ENCODE measurements at places on chromosomes 6 and 20.

- no peak for DNase-seq
These were observed 135.6 kb upstream of the RUNX2 start for GRCh38 chr6:45192556-45192955.

GRCh38 chr20:43955750-43956191 is 41.1 kb downstream of the TOX2 start:
- no peak for DNase-seq

DNA sequence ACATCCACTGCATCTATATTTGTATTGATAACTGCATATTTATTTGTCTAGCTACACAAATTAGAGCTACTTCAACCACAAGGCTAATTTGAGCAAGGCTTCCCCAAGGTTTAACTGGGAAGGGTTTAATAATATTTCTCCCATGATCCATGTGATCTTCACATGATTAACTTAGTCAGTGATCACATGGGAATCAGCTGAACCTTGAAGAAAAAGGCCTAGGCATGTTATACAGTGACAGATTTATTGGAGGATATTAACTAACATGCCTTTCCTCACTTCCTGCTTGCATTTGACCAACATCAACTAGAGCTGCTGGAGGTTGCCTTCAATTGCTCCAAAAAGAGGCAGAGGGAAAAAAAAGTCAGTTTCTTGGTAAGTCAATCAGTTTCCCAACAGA is 417.0 kb downstream of the HAO1 start:
- DNase-seq = no peak

DNA sequence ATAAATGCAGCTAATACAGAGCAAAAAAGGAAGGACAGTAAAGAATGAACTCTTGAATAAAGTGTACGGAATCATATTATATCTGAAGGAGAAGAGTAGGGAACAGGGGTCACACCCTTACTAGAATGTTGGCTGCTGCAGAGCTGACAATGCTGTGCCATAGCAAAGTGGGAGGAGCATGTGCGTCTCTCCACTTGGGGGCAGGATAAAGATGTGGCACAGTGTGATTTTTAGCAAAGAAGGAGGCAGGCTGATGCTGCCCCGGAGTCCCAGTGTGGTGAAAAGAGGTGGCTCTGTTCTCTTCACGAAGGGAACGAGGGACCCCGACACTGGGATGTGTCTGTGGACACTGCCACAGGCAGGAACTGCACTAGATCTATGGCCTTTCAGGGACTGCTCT is 67.5 kb downstream of the INSM1 start:
- DNase-seq = peak; percentile 9

DNA sequence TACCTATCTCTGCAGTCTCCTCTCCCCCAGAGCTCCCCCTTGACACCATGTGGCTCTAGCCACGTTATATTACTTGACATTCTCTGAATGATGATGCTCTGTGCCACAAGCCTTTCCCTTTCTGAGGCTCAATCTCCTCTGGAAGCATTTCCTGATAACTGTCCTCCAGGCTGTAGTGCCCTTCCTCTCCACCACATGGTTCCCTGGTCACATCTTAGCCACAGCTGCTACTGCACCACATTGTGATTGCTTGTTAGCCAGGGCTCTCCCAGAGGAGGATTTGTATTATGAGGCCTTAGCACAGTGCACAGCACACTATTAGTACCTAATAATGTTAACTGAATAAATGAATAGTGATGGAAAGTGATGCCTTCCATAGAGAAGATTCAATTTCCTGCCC is 63.9 kb upstream of the RCAN2 start:
- DNase-seq = no peak

- DNase-seq = no peak
These were observed 387.8 kb downstream of the SMOC2 start for GRCh38 chr6:168828800-168829199.

DNA sequence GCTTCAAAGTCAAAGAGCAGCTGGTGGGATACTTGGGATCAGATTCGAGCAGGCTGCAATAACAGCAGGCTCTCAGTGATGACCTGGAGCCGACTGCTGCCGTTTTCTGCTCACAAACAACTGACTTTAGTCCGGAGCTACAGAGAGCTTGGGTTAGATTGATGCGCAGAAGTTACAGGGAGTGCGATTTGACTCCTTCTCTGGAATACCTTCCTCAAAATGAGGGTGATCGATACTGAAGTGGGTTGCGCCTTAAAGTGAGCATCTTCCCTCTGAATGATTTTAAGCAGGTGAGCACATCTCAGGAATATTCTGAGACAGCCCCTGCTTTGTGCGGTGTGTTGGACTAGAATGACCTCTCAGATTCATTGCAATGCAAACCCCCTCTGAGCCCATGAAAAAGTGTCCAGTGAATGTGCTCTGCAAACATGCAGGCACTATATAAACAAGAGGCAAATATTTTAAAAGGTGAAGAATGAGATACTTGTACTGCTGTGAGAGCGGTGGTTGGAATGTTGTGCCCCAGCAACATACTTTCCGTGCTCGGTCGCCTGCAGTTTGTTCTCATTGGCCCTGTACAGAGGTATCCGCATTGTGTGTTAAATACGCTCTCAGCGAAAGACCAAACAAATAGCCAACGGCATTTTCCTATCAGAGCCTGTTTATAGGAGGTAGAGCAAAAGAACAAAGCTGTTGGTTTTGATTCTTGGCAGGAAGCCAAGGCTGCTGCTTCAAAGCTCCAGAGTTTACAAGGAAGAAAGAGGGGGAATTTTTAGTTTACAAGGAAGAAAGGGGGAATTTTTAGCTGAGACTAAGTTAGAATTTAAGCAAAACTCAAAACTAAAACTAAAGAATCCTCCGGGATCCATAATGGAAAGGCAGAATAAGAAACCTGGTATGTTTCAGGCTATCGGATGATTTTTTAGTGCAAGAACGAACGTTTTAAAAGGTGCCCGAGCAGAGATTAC is 67.7 kb downstream of the PHACTR2 start:
- no peak for DNase-seq

- DNase-seq = no peak
These were observed 139.4 kb downstream of the ID4 start for GRCh38 chr6:19976411-19977129.

DNA sequence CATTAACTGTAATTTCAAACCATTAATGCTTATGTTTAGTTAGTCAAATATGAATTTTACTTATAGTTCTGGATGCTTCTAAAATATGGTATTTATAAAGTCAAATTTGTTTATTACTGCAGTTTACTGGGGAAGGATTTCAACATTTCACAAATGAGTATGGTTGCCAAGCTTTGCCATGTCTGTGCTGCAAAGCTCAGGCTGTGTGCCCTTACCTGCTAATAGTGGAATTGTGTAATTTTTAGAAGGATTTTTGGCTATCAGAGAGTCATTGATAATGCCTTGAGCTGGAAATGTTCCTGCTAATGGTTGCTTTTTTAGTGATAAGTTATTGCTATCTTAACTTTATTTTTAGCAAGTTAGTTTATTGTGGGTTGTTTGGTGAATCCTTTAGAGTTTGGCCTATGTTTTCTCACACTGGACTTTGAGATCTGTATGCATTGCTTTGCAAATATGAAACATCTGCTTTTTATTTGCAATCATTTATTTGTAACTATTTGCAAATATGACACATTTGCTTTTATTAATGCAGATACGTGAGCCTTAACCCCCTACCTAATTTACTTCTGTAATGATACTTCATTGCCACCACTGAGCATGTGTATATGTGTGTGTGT is 105.8 kb downstream of the CD109 start:
- no peak for DNase-seq

GRCh38 chr6:87932361-87932760 is 115.3 kb upstream of the SPACA1 start:
- peak; percentile 73 for DNase-seq

- DNase-seq = no peak
These were observed 149.8 kb downstream of the GRM4 start for GRCh38 chr6:33996120-33996475.

DNA sequence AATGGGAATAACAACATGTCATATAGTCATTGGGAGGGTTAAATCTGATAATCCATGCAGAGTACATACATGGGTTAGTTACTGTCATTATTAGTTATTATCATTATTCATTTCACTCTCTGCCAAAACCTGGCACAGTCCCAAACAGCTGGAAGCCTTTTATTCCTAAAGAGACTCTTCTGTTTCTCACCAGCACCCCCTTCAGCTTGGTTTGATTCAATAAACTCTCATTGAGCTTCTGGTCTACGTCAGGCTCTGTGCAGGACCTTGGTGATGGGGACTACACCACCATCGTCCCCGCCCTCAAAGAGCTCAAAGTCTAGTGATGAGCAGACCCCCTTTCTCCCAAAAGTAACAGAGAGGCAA is 2.3 kb downstream of the KCNK15 start:
- peak; percentile 68 for DNase-seq

GRCh38 chr6:100617633-100618350 is 153.1 kb upstream of the SIM1 start:
- no peak for DNase-seq

GRCh38 chr6:13147376-13147775 is 181.0 kb downstream of the TBC1D7 start:
- DNase-seq = no peak

- no peak for DNase-seq
These were observed 99.3 kb downstream of the BMP5 start for GRCh38 chr6:55776113-55776512.

GRCh38 chr6:126716826-126717509 is 377.1 kb downstream of the CENPW start:
- no peak for DNase-seq

DNA sequence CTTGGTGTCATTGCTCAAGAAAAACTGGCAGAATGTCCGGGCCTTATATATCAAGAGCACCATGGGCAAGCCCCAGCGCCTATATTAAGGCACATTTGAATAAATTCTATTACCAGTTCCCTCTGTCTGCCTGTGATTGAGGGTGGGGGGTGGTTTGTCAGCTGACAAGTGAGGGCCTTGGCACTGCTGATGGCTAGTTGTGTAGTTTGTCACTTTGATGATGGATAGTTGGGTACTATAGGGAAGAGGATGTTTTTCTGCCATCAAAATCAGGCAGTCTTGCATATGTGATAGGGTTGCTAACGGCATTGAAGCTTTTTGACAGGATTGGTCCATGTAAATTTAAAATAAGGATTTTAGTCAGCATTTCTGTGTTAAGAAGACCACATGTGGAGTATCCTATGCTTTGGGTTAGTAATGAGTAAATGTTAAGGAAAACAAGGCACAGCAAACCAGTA is 2.5 kb downstream of the RPL10A start:
- peak; percentile 35 for DNase-seq

DNA sequence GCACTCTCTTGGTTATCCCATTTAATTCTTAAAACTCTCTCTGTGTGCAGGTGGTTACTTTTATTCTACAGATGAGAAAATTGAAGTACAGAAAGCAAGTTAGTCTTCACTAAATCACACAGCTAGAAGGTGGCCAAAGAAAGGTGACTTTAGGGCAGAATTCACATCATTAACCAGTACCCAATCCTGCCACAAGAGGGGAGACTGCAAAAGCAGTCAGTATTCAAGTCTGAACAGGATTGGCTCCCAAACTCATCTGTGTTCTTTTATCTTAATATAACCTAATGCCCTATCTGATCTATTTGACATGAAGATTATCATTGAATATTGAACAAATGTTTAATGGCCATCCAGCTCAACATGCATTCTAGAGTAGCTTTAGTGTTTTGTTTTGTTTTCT is 225.3 kb upstream of the FAM83B start:
- DNase-seq = peak; percentile 58
